Hippocampal formation (tissue), 2 donors: ENCODE measurements at places on chromosomes 12 and 14.
A peak's percentile ranks its signal among the peaks of the same experiment; 100 is the strongest.

GRCh38 chr12:113116875-113117274, 18.7 kb downstream of the RASAL1 start:
- peak; percentile 24 for DNase-seq

- peak; percentile 70 for DNase-seq
Measured at GRCh38 chr12:8145754-8146441, 10.9 kb upstream of the ZNF705A start.

GRCh38 chr14:70186900-70187451, 1.8 kb downstream of the SLC8A3 start:
- DNase-seq = no peak

DNA sequence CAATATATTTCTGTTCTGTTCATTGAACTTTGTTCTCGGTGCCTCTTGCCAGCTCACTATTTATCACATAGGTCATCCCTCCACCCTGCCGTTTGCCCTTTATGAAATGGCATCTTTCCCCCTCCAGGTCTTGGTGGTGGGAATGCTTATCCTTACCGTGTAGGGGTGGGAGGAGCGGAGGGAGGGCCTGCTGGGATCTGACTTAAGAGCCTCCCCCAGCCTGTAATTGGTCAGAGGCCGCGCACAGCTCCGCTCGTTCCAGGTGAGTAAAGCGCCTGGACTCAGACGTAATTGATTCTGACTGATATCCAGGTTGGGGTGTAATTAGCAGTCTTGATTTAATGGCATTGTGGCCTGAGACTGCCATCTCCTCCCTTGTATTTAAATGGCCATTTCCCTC, 185.3 kb downstream of the TSPAN9 start:
- DNase-seq = no peak

- no peak for DNase-seq
Measured at GRCh38 chr12:68157380-68157779, 2.2 kb downstream of the IFNG start.

DNA sequence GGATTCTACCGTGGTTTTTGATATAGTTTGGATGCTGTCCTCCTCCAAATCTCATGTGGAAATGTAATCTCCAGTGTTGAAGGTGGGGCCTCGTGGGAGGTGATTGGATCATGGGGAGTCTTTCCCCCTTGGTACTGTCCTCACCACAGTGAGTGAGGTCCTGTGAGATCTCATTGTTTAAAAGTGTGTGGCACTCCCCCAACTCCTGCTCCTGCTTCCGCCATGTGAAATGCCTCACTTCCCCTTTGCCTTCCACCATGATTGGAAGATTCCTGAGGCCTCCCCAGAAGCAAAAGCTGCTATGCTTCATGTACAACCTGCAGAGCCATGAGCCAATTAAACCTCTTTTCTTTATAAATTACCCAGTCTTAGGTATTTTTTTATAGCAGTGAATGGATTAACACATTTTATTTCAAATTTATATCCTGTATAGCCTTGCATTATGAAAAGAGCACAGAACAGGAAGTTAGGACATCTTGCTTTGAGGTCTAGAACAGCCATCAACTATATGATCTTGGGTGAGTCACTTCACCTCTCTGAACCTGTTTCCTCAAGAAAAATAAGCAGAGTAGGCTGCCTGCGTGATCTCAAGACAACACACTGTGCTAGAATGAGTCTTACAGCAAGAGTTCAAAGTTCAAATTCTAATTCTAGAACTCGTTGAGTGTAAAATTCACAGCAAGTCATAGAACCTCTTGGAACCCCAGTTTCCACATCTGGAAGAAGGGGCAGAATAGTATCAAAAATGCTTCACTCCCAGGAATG, 160.9 kb upstream of the EEA1 start:
- DNase-seq = no peak

- DNase-seq = no peak
Measured at GRCh38 chr14:106879241-106879640, 1352.9 kb downstream of the TMEM121 start.

DNA sequence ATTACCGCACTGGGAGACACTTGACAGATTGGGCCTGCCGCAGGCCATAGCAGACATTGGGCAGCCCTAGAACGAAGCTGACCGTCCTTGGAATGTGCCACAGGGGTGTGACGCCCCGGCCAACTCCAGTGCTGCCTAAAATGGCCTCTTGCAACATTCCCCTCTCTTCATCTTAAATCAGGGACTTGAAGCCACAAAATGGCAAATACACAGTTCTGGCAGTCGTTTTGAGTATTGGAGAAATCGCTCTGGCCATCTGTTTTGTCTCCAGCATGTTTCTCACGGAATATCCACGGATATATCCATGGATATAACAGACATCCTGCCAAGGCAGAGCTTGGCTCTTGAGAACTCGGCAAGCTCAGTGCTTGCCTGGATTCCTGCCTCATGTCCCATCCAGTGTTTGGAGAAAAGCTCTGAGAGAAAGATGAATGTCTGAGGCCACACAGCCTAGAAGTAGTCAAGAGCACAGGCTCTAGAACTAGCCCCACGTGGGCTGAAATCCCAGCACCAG, 158.4 kb downstream of the CHST11 start:
- no peak for DNase-seq

DNA sequence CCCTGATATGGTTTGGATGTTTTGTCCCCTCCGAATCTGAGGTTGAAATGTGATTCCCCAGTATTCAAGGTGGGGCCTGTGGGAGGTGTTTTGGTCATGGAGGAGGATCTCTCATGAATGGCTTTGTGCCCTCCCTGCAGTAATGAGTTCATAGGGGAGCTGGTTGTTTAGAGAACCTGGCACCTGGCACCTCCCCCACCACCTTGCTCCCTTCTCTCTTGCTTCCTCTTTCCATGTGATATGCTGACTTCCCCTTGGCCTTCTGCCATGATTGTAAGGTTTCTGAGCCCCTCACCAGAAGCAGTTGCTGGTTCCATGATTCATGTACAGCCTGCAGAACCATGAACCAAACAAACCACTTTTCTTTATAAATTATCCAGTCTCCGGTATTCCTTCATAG, 32.6 kb downstream of the CD163L1 start:
- no peak for DNase-seq

DNA sequence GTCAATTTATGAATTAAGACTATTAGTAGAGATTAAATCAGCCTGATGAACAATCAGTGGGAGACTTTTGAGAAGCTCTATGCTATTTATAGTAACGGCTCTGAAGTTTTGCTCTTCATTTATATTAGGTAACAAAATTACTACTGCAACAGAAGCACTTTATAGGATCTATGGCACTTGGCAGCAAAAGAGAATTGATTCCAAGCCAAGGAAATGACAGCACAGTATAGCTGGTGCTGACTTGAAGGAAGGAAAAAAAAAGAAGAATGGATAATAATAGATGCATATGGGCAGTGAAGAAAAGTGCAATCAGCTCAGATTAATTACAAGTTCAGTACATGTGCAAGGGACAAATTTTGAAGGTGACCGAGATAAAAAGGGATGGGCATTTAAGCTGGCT, 228.2 kb upstream of the PPFIA2 start:
- DNase-seq = no peak

GRCh38 chr12:95788637-95789036, 1.9 kb downstream of the NTN4 start:
- no peak for DNase-seq

DNA sequence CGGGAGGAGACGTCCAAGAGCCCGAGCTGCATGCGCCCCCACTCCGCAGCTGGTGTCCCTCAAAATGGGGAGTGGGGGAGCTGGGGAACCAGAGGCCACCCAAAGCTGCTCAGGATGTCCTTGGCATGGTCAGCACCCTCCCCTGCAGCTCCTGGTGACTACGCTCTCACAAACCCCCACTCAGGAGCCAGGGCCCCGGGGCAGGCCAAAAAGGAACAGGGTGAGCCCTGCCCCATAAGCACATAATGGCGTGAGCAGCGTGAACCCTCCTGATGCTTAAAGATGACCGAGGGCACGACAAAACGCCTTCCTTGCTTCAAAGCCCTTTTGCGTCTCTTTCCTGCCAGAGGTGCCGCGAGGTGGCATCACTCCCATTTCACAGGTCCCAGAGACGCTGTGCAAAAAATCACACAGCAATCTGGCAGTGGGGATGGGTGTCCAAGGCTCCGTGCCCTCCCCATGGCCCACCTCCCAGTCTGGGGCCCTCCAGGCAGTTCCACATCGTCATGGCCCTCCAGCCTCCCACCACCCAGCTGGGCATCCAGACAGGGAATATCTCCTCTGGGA, 13.5 kb downstream of the NCOR2 start:
- DNase-seq = no peak

DNA sequence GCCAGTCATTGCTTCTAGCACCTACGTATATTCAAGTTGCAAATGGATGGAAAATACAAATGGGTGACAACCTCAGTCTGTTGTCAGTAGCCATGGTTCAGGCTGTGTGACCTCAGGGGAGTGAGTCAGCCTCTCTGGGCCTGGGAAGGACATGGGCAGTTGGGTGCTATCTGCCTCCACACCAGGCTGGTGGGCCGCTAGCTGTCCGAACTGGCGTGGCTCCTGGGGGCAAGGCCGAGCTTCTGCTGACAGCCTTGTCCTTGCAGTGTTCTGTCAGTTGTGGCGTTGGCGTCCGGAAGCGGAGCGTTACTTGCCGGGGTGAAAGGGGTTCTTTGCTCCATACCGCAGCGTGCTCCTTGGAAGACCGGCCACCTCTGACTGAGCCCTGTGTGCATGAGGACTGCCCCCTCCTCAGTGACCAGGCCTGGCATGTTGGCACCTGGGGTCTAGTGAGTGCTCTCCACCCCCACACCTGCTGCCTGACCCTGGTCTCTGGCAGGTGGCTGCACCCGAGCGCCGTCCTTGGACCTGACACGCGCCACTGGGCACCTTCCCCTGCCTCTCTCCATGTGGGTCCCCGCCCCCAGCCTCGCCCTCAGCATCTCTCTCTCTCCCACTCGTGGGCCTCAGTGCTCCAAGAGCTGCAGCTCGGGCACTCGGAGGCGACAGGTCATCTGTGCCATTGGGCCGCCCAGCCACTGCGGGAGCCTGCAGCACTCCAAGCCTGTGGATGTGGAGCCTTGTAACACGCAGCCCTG, 17.1 kb downstream of the PAPLN start:
- DNase-seq = no peak

DNA sequence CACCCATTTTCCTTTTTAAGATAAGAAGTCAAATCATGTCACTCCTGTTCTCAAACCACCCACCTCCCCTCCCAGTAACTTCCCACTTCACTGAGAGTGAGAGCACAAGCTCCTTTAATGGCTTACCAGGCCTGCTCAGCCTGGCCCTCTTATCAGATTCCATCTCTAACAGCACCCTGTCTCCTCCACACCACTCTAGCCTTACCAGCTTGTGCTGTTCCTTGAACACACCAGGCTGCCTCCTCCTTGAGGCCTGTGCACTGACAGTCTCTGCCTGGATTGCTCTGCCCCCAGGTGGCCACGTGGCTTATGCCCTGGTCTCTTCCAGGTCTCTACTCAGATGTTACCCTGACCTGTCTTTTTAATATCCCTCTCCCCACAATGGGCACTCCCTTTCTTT, 40.1 kb upstream of the EVL start:
- no peak for DNase-seq

DNA sequence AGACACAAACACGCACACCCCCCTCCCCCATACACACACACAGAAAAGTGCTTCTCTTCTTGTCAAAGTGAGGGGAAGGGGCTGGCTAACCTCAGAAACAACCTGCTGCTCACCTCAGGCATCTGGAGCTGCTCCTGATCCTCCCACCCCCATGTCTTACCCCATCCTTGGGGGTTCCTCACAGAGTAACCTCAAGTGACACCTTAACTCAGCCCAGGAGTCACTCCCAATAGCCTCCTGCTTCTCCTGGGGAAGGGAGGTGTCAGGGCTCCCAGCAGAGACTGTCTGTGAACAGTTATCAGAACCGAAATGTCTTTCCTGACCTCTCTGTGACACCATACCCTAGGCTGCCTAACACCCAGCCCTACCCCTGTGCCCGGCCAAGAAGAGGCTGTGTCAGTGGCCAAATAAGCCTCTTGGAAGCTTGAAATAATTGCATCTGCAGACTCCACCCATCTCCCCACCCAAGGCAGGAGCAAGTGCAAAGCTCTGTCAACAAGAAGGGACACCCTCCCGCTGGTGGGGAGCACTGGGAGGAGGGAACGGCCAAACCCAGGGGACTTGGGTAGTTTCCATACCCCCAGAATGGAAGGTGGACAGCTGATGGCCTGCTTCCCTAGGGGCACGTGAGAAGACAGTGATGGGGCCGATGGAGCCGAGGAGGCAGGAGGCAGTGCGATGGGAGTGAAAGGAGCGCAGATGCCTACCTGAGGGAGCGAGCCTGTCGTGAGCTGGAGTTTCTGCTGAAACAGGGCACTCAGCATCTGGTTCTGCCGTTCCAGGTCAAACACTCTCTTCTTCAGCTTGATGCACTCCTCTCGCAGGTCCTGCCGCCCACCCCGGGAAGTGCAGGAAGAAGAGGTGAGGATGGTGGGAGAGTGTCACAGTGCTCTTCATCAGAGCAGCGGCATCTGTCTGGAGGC, 26.8 kb downstream of the NCKAP5L start:
- DNase-seq = no peak

DNA sequence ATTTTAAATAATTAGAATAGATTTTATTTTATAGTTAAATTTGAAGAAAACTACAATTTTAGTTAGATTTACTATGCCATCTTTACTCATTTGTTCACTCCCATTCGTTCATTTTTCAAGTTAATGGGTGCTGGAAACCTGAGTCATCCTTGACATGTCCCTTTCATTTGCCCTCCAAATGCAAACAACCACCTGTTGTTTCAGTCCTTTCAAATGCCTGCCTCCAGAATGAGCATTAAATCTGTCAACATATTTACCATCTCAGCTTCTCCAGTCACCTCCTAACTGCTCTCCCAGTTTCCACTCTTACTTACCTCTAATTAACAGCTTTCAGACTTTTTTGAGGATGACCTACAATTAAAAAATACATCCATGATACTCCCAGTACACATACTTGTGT, 375.5 kb downstream of the RAD51B start:
- DNase-seq = no peak

- DNase-seq = no peak
Measured at GRCh38 chr14:54600717-54601109, 33.8 kb downstream of the SAMD4A start.

- no peak for DNase-seq
Measured at GRCh38 chr12:22525426-22525825, 18.9 kb downstream of the C2CD5 start.

DNA sequence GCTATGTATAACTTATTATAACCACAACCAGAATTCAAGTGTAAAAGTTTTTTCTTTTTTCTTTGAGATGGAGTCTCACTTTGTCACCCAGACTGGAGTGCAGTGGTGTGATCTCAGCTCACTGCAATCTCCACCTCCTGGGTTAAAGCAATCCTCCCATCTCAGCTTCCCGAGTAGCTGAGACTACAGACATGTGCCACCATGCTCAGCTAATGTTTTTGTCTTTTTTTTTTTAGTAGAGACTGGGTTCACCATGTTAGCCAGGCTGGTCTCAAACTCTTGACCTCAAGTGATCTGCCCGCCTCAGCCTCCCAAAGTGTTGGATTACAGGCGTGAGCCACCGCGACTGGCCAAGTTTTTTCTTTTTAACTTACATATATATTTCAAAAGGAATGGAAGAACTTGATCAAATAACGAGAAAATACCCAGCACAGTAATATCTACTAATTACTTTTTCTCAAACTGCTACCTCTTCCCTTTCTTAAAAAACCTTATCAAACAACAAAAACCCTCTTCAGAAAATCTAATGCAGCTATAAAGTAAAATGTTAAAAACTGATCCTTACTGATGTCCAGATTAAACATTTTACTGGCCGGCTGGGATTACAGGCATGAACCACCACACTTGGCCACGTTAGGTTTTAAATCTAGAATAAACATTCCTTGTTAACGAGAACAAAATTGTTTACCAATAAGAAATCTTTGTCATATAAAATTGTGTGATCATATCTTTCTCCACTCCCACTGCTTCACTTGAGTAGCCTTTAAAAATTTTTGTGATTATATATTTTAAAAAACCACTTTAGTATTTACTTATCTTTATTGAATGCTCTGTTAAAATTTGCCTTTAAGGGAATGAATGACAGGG, 41.3 kb upstream of the WDR89 start:
- no peak for DNase-seq
